ENCODE measurements at places on chromosomes 11 and 22.

- peaks cover 13% of the 10 kb centered on the region for H3K4me1 ChIP-seq
- no peaks in the 10 kb centered on the region for H3K27me3 ChIP-seq
- no peak overlapping the region for H3K4me3 ChIP-seq
- DNase-seq = peak; percentile 86
- no peak overlapping the region for H3K27ac ChIP-seq
- no peaks in the 10 kb centered on the region for H3K36me3 ChIP-seq
Observed at GRCh38 chr22:22959147-22959827, 71.7 kb downstream of the IGLL5 start.

- DNase-seq = no peak
- H3K4me1 ChIP-seq = no peaks in the 10 kb centered on the region
- H3K27ac ChIP-seq = no peak overlapping the region
- no peak overlapping the region for H3K4me3 ChIP-seq
Observed at GRCh38 chr11:100785148-100785983, 98.3 kb downstream of the ARHGAP42 start.

- H3K4me3 ChIP-seq = no peak overlapping the region
- H3K27me3 ChIP-seq = no peaks in the 10 kb centered on the region
- no peaks in the 10 kb centered on the region for H3K36me3 ChIP-seq
Observed at GRCh38 chr11:114063149-114063828, 3.8 kb downstream of the ZBTB16 start.

GRCh38 chr11:111330234-111330893, 32.0 kb downstream of the POU2AF3 start:
- no peak overlapping the region for H3K27ac ChIP-seq
- H3K27me3 ChIP-seq = no peaks in the 10 kb centered on the region
- no peaks in the 10 kb centered on the region for H3K4me1 ChIP-seq
- no peak overlapping the region for H3K4me3 ChIP-seq

GRCh38 chr22:19579115-19579811, 55.1 kb upstream of the CLDN5 start:
- H3K27ac ChIP-seq = peak overlapping the region; percentile 40
- H3K4me3 ChIP-seq = no peak overlapping the region
- H3K27me3 ChIP-seq = no peaks in the 10 kb centered on the region
- DNase-seq = peak; percentile 14
- H3K36me3 ChIP-seq = no peaks in the 10 kb centered on the region

DNA sequence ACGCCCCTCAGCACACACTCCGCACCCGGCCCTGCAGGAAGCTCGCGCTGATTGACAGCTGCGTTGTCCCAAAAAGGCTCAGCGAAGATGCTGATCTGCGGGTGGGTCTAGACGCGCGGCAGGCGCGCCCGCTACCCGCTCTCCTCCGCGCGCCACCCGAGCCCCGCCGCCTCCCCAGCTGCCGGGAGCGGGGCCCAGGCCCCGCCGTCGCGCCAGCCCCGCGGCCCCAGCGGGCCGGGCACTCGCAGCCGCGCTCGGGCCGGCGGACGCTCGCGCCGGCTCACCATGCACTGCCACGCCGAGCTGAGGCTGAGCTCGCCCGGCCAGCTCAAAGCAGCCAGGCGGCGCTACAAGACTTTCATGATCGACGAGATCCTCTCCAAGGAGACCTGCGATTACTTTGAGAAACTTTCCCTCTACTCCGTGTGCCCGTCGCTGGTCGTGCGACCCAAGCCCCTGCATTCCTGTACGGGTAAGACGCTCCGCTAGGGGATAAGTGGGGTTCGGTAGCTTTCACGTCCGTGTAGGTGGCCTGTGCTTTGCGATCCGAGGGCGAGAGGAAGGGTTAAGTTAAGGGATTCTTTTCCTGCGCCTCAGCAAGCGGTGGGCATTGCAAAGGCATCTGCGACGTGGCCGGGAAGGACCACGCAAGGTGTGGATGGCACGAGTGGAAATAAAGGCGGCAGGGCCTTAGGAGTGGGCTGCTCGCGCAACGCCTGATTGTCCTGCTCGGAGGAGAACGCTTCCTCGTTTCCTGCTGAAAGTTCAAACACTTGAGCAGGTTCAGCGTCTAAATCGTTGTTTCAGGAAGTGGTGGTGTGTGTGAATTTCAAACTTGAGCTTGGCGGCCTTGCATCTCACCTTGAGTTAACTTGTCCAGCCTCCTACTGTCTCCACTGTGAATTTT, at the start of gene BARX2:
Gene BARX2 (plus strand): TSS at position 98 of the 907 bp plus-strand sequence. CDS start 188 bp downstream, at position 286.
- no peak within 1 kb of the TSS for H3K27ac ChIP-seq
- DNase-seq = no peak
- H3K27me3 ChIP-seq = peaks cover 18% of the 10 kb centered on the region
- H3K36me3 ChIP-seq = no peaks in the 10 kb centered on the region

DNA sequence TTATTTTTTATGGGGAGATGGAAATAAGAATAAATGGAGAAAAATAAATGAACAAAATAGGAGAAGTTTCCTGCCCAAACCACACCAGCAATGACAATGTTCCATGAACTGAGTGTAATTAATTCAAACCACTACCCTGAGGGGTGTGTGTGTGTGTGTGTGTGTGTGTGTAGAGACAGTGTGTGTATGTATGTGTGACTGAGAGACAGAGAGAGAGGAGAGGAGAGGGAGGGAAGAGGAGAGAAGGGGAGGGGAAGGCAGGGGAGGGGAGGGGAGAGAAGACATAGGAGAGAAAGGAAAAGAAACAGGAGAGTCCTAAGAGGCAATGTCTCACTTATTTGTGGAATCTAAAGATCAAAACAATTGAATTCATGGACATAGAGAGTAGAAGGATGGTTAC, 65.0 kb upstream of the POU2AF1 start:
- no peaks in the 10 kb centered on the region for H3K36me3 ChIP-seq
- H3K27ac ChIP-seq = no peak overlapping the region

DNA sequence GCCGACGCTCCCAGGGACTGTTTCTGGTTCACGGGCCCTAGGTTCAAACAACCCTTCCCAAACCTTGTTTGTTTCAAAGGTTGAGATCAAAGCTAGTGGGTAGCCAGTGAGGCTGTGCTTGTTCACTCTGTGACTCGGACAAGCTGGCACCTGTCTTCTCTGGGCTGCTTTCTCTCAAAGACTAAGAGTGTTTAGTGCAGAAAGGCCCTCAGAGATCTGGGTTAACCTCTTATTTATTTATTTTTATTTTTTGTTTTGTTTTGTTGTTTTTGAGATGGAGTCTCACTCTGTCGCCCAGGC, 13.0 kb upstream of the MALAT1 start:
- H3K4me1 ChIP-seq = peaks cover 3% of the 10 kb centered on the region
- no peaks in the 10 kb centered on the region for H3K27me3 ChIP-seq
- H3K4me3 ChIP-seq = no peak overlapping the region
- no peaks in the 10 kb centered on the region for H3K36me3 ChIP-seq
- no peak overlapping the region for H3K27ac ChIP-seq

GRCh38 chr11:47366020-47366490, 12.3 kb downstream of the SPI1 start:
- no peaks in the 10 kb centered on the region for H3K36me3 ChIP-seq
- no peaks in the 10 kb centered on the region for H3K27me3 ChIP-seq
- no peak for DNase-seq
- H3K4me3 ChIP-seq = no peak overlapping the region

DNA sequence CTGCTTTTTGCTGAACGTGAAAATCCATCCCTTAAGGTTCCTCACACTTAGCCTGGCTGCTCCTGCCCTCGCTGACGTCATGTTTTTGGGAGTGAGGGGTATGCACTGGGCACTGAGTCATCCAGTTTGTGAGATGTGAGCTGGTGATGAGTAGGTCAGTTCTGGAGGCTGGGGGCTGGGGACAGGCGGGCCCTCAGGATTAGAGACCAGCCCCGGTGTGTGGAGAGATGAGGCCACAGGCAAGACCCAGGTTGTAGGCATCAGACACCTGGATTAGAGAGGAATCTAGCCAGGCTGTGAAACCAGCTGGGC, 9.2 kb downstream of the KCNC1 start:
- H3K4me3 ChIP-seq = no peak overlapping the region
- DNase-seq = no peak
- no peaks in the 10 kb centered on the region for H3K4me1 ChIP-seq
- H3K27ac ChIP-seq = no peak overlapping the region

GRCh38 chr22:46542011-46542985, 4.9 kb upstream of the CELSR1 start:
- H3K4me1 ChIP-seq = no peaks in the 10 kb centered on the region
- no peaks in the 10 kb centered on the region for H3K36me3 ChIP-seq
- H3K4me3 ChIP-seq = no peak overlapping the region
- H3K27me3 ChIP-seq = no peaks in the 10 kb centered on the region
- peak; percentile 77 for DNase-seq

DNA sequence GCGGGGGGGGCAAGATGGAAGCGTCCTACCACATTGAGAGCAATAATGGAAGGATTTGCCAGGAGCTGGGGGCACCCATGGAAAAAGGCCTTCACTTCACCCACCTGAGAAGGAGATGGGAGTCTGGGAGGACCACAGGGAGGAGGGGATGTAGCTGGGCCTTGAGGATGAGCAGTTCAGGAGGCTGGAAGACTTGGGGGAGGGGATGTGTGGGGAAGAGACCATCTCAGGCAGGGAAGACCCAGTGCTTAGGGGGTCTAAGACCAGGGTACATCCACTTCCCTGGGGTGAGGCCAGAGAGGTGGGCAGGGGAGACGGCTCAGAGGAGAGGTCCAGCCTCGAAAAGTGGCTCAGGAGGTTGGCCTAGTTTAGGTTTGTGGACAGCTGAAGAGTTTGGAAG, 71.3 kb upstream of the TCF20 start:
- peaks cover 28% of the 10 kb centered on the region for H3K4me1 ChIP-seq
- no peaks in the 10 kb centered on the region for H3K27me3 ChIP-seq
- peak overlapping the region; percentile 14 for H3K27ac ChIP-seq
- no peak for DNase-seq
- H3K36me3 ChIP-seq = no peaks in the 10 kb centered on the region

DNA sequence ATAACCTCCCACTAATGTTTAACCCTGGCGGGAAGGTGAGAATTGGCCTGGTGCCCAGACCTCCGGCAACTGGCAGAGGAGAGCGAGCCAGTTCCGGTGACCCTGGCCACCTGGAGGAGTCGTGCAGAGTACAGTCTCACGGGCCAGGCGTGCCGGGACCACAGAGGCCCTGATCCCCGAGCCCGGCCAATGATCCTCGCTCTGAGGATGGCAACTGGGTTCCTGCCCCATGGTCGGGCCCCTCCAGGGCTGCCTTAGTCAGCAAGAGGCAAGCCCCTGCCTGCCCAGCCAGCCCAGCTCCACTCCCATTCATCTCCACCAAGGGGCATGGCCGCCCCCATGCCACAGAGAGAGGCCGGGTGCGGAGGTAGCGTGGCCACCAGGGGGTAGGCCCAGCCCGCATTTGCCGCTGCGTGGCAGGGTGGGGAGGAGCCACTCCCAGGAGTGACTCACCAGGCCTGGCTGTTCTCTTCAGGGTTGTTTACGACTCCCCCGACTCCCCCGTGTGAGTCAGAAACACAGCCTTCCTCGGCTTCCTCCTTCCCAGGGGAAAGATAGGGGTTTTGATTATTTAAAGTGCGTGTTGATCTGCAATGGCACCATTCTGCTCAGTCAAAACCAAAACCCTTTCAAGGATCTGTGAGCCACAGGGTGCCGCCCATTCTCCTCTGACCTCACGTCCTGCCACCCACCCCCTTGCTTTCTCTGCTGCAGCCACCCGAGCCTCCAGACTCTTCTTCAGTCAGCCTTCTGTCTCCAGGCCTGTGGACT, at the start of gene SLC25A45:
Gene SLC25A45 (minus strand): TSS at position 614 of the 771 bp plus-strand sequence. CDS start 695 bp downstream, outside the sequence.
- peak within 1 kb of the TSS; percentile 86 for H3K27ac ChIP-seq
- peak within 1 kb of the TSS; percentile 20 for H3K4me3 ChIP-seq
- peaks cover 63% of the 10 kb centered on the region for H3K4me1 ChIP-seq
- H3K36me3 ChIP-seq = no peaks in the 10 kb centered on the region

DNA sequence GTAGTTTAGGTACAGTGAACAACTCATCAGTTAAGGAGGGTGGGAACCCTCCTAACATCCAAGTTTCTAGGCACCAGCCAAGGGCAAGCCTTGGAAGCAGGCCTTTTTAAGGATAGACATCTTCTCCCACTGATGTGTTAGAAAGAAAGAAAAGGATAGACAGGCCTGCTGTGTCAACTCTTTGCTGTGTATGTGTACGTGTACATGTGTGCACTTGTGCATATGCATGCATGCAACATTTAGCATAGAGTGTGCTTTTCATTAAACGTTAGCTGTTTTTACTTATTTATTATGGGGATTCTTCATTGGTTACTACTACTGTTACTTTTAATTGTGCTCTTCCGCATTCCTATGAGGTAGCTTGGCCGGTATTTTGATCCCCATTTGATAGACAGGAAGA, 36.1 kb downstream of the RNF169 start:
- no peak for DNase-seq
- H3K4me3 ChIP-seq = no peak overlapping the region
- H3K36me3 ChIP-seq = peaks cover 28% of the 10 kb centered on the region
- peaks cover 6% of the 10 kb centered on the region for H3K4me1 ChIP-seq
- no peaks in the 10 kb centered on the region for H3K27me3 ChIP-seq
- H3K27ac ChIP-seq = no peak overlapping the region

DNA sequence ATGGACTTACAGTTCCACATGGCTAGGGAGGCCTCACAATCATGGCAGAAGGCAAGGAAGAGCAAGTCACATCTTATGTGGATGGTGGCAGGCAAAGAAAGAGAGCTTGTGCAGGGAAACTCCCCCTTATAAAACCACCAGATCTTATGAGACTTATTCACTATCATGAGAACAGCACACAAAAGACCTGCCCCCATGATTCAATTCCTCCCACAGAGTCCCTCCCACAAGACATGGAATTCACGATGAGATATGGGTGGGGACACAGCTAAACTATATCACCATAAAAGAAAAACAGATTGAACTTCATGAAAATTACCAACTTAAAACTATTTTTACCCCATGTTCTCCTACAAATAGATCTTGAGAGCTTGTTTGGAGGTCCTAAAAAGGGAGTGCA, 19.6 kb downstream of the ENTHD1 start:
- no peak overlapping the region for H3K27ac ChIP-seq
- H3K4me1 ChIP-seq = no peaks in the 10 kb centered on the region
- DNase-seq = no peak
- no peaks in the 10 kb centered on the region for H3K27me3 ChIP-seq
- H3K4me3 ChIP-seq = no peak overlapping the region

DNA sequence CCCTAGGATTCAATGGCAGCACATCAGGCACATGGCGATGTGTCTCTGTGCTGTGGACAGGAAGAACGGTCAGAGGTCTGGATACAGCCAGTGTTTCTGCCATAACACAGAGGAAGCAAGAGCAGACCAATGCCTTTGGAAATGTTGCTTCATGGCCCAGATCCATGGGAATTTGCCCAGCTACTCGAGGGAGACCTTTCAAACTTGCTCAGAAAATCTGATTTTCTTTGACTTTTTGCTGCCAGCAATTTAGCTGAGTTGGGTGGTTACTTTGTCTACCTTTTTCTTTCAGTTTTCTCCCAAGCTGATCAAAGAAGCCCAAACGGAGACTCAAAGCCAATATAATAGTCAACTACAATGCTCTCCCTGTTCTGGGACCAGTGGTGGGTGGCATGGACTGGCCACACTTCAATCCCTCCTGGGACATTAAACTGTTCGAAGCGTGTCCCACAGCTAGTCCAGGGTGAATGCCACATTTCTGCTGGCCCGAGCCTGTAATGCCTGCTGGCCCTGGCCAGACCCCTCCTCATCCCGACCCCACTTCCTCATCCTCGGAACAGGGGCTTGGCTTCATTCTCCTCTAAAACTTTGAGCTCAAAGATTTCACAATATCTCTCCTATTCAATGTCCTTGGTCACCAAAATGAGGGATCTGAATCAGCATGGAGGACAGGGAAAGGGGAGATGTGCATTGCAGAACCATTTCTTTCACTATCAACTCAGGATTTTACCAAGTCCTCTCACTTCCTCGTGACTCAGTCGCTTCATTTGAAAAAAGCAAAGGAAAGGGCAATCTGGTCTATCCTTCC, 93.3 kb downstream of the ABTB2 start:
- no peak overlapping the region for H3K27ac ChIP-seq
- H3K4me3 ChIP-seq = no peak overlapping the region
- peaks cover 39% of the 10 kb centered on the region for H3K27me3 ChIP-seq
- DNase-seq = no peak
- no peaks in the 10 kb centered on the region for H3K36me3 ChIP-seq
- H3K4me1 ChIP-seq = no peaks in the 10 kb centered on the region
